BE2C (cell line): ENCODE measurements at places on chromosomes 7 and 10.

DNA sequence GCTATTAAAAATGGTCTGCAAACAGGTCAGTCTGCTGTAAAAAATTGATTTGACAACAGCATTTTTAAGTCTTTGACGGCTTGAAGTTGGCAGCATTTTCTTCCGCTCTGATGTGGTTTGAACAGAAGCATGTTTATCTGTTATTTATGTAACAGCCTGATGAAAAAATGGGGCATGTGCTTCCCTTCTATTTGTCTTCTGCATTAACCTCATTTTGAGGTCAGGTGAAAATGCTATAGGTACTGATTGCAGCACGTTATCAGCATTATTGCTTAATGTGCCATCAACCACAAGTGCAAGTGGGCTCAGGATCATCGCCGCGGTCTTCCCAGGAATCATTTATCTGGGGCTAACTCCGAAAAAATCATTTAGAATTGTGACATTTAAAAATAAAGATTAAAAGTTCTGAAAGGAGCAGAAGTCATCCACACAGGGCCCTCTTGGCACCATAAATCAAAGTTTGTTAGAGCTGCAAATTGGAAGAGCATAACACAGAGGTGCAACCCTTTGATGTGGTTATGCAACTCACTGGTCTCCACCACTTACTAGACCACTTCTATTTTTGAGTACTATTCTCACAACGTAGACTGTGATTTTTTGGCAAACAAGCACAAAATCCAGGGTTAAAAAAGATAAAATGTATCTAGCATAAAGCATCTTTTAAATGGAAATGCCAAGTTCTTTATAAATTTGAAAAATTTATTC, 307.7 kb downstream of the MDFIC start:
- DNase-seq, result no peak

DNA sequence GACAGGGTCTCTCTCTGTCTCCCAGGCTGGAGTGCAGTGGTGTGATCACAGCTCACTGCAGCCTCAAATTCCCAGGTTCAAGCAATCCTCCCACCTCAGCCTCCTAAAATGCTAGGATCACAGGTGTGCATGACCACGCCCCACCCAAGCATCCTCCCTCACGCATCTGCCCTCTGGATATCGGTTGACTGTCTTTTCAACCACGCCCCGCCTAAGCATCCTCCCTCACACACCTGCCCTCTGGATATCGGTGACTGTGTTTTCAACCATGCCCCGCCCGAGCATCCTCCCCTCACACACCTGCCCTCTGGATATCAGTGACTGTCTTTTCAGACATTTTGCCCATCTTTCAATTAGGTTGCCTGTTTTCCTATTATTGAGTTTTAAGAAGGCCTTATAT, 140.5 kb downstream of the MAD1L1 start:
- no peak for DNase-seq

GRCh38 chr10:80477-81105, 31.5 kb upstream of the TUBB8 start:
- no peak for DNase-seq

GRCh38 chr7:116145245-116145852, 65.0 kb upstream of the TES start:
- no peak for DNase-seq

- DNase-seq, result no peak
Observed at GRCh38 chr7:3892686-3893085, 591.6 kb downstream of the SDK1 start.

DNA sequence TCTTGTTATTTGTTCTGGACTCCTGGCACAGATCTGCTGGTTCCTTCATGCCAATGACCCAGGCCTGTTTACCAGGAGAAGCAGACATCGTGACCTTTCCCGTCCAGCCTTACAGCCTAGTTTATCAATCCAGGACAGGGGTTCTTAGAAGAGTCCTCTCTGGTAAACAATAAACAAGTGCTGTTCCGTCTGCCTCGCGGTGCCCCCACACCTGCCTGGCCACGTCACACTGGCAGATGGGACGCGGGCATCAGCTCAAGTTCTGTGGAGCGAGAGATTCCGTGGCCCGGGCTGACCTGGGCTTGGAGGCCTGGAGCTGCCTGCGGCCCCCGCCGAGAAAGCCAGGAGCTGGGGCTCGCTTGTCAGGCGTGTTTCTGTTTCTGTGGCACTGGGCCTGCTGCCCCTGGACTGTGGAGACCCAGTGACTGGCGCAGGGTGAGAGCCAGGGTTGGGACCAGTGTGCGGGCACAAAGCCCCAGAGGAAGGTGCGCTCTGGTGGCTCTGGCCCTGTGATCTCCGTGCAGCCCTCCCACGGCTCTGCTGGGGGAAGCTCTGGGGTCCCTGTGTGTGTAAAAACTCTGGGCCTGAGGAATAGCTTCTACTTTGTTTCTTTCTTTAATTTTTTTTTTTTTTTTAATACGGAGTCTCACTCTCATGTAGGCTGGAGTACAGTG, 28.4 kb upstream of the PFKFB3 start:
- no peak for DNase-seq

DNA sequence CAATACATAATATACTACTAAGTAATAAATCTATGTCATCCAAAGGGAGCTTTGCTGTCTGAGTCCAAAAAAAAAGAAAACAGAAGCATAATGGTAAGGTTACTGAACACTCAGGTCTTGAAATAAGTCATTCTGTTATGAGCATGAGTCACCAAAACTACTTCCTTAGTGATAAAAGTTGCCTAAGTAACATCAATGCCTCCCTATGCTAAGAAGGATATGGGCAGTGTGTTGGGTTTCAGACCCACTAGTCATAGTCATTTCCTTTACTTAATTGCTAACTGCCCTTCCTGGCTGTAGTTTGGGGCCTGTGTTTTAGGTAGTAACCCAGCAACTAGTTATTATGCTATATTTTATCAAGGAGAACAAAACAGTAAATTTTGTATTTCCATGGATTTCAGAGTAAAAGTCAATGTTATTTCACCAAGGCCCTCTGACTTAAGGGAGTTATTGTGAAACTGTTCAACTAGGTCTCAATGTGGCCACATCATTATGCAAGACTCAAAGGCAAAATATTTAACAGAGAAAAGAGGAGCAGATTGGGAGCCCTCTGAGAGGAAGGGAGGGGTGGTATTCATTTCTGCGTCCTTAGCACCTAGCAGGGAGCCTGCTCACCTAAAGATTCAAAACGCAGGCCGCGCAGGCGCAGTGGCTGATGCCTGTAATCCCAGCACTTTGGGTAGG, 11.7 kb upstream of the VIM start:
- no peak for DNase-seq
